CD4-positive, alpha-beta T cell treated with Interleukin-10 for 1 hour (primary cell): ENCODE measurements at places on chromosomes 3 and 15.

DNA sequence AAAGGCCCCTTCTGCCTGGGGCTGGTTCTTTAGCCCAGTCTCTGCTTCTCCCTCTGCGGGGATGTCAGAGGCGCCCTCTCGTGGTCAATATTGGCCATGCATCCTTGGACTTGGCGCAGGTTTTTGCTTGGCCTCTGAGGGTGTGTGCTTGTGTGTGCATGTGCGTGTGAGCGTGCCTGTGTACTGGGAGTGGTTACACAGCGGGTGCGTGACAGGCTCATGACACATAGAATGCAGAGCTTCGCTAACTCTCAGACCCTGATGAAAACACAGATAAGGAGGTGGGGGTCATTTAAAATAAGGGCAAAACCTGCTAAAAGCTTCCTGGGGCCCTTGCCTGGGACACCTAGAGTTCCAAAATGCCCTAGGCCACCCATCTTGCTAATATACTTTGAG, 160.9 kb downstream of the SMAD6 start:
- peak; percentile 63 for DNase-seq

DNA sequence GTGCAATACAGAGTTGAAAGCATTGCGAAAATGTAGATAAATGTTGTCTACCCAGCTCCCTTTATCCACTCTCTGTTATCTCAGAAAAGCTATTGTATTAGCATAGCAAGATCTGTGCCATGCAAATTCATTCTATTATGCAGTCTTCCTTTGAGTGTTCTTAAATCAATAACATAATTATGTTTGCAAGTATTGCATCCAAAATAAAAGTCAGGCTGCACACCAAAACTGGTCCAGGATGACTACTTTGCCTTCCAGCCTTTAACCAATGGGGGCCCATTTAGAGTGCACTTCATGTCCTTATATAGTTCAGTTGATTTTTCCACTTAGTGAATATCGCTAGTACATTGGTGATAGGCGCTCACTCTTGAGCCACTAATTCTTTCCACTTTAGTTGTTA, 107.4 kb upstream of the MLF1 start:
- no peak for DNase-seq

DNA sequence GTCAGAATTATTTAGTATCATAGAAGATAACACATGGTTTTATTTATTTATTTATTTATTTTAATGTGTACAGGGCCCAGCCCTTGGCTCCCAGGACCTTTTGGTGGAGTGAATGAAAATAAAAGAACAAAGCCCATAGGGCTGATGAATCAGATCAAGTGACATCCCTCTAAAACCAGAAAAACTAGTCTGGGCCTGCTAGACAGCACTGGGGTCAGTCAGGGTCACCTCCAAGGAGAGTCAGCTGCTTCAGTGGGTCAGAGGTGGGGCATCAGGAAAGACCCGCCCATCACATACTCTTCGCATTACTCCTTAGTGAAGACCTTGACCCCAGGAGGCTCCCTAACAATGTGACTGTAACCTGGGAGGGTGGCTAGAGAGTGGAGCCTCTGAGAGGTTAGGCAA, 12.8 kb downstream of the PPCDC start:
- no peak for DNase-seq

- no peak for DNase-seq
Observed at GRCh38 chr3:15044326-15044725, 20.8 kb downstream of the MRPS25 start.

GRCh38 chr3:117563063-117563462, 853.5 kb downstream of the TUSC7 start:
- DNase-seq: no peak

DNA sequence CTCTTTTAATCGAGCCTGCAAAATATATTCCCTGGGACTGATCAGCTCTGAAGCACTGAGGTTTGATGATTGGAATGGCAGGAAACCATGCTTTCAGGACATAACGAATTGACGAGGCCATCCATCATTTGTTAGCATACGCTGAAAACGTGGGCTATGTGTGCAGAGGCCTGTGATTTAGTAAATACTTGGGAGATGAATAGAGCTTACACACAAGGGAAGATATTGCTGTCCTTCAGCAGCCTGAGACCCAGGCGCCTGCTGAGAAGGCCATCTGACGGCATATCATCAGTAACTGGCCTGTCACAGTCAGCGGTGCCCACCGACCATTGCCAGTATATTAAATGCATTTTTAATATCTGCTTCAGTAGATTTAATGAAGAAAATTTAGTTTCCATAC, 16.2 kb downstream of the CDIN1 start:
- no peak for DNase-seq
